A549 treated with RU486 at 1 μM for 4 hours (cell line): ENCODE measurements at places on chromosomes 6 and 20. TPM values are rescaled to one million over a fixed set of nuclear protein-coding genes. Genes with fewer than 3 reads are reported as not detected.

Gene IL22RA2
- not detected in 5 replicates for total RNA-seq

Gene NT5E
- total RNA-seq: 20.4 to 42.9 TPM (median 36.6 TPM) in 5 replicates

Gene GNAS
- total RNA-seq: 663 to 767 TPM (median 716 TPM) in 5 replicates

Gene ALDH8A1
- 0.08 to 0.17 TPM (median 0.13 TPM) in 4 of 5 replicates, not detected in the other for total RNA-seq

Gene TMC2
- total RNA-seq: not detected in 5 replicates

Gene FKBP1C
- 1.9 to 2.7 TPM (median 2.2 TPM) in 5 replicates for total RNA-seq

Gene HLA-DQA1
- total RNA-seq: not detected in 5 replicates

Gene MLIP
- total RNA-seq: not detected in 5 replicates

Gene PABPC1L
- 10.9 to 17.6 TPM (median 15.8 TPM) in 5 replicates for total RNA-seq

Gene TRIM15
- 0.20 TPM in 1 of 5 replicates, not detected in the others for total RNA-seq

Gene IL20RA
- 0.03 TPM in 1 of 5 replicates, not detected in the others for total RNA-seq

Gene PROCR
- 92.1 to 131 TPM (median 130 TPM) in 5 replicates for total RNA-seq

Gene SLC23A2
- total RNA-seq: 13.1 to 17.2 TPM (median 17.0 TPM) in 5 replicates
